Naive thymus-derived CD4-positive, alpha-beta T cell (primary cell): ENCODE measurements at places on chromosomes 16 and 17. TPM values are rescaled to one million over a fixed set of nuclear protein-coding genes. Genes with fewer than 3 reads are reported as not detected.

DNA sequence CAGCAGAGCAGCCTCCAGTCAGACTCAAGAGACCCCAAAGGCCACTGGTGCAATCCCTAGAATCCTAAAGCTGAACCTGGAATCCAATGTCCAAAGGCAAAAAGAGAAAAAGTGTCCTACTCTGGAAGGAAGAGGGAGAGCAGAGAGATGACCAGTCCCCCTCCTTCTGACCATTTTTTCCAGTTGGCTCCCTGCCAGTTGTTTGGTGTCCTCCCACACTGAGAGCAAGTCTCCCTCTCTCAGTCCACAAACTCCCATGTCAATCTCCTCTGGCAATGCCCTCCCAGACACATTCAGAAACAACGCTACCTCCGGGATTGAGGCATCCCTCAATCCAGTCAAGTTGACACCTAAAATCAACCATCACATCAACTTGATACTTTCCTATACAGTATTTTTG lies 4.3 kb upstream of the CLEC19A start:
- no peak overlapping the region for H3K27ac ChIP-seq
- H3K4me1 ChIP-seq, result no peaks in the 10 kb centered on the region
- DNase-seq, result no peak
- no peak overlapping the region for H3K4me3 ChIP-seq

- H3K4me3 ChIP-seq, result no peak overlapping the region
- H3K27me3 ChIP-seq, result no peaks in the 10 kb centered on the region
- H3K27ac ChIP-seq, result no peak overlapping the region
- H3K36me3 ChIP-seq, result no peaks in the 10 kb centered on the region
Measured at GRCh38 chr17:32732900-32733299, 144.0 kb downstream of the MYO1D start.

DNA sequence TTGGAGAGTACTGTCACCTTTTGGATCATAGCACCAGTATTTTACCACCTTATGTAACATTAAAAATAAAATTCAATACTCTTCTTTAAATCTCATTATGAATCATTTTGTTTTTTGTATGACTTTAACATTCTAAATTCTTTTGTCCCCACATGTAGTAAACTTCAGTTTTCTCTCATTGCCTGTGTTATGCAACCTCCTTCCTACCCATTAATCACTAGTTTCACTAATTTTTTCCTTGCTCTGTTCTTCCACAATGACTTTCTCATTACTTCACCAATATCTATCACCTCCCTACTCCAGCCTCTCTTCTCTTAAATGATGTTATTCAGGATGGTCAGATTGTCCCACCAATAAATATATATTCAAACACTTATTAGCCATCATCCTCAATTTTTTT lies 68.7 kb downstream of the TTC19 start:
- H3K27me3 ChIP-seq, result no peaks in the 10 kb centered on the region
- peaks cover 45% of the 10 kb centered on the region for H3K36me3 ChIP-seq
- no peaks in the 10 kb centered on the region for H3K4me1 ChIP-seq
- no peak for DNase-seq
- H3K27ac ChIP-seq, result no peak overlapping the region

DNA sequence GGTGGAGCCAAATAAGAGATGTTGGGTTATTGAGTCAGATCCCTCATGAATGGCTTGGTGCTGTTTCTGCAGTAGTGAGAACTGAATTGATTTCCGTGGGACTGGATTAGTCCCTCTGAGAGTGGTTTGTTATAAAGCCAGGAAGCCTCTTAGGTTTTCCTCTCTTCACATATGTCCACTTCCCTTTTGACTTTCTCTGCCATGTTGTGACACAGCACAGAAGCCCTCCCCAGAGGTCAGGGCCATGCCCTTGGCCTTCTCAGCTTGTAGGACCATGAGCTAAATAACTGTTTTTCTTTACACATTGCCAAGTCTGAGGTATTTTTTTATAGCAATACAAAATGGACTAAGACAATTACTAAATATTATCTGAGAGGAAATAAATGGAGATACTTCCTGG lies 10.3 kb upstream of the HAPSTR1 start:
- no peaks in the 10 kb centered on the region for H3K36me3 ChIP-seq
- no peak overlapping the region for H3K4me3 ChIP-seq
- H3K27me3 ChIP-seq, result no peaks in the 10 kb centered on the region
- H3K4me1 ChIP-seq, result no peaks in the 10 kb centered on the region

- H3K4me3 ChIP-seq, result no peak overlapping the region
- H3K4me1 ChIP-seq, result no peaks in the 10 kb centered on the region
- no peaks in the 10 kb centered on the region for H3K27me3 ChIP-seq
- peak; percentile 27 for DNase-seq
- H3K36me3 ChIP-seq, result no peaks in the 10 kb centered on the region
- no peak overlapping the region for H3K27ac ChIP-seq
Measured at GRCh38 chr17:32971171-32971570, 20.5 kb upstream of the SPACA3 start.

DNA sequence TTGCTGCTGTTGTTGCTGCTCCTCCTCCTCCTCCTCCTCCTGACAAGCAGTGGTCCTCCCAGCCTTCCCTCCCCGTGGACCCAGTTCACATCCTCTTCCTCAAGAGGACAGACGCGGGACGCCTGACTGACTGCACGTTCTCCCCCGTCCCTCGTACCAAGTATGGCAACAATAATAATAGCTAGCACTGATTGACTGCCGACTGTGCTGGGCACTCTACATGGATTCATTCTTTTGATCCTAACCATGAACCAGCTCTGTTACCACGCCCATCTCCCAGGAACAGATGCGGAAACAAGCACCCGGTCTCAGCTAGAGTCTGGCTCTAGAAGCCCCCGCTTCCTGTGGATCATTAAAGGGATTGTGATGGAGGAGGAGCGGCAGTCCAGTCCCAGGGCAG lies 78.0 kb downstream of the GNAO1 start:
- no peaks in the 10 kb centered on the region for H3K36me3 ChIP-seq
- no peak overlapping the region for H3K4me3 ChIP-seq
- DNase-seq, result no peak
- H3K4me1 ChIP-seq, result no peaks in the 10 kb centered on the region
- H3K27me3 ChIP-seq, result no peaks in the 10 kb centered on the region
- no peak overlapping the region for H3K27ac ChIP-seq

GRCh38 chr17:44345454-44346026 lies 438 bp downstream of the GRN start:
- H3K4me3 ChIP-seq, result peak overlapping the region; percentile 88
- no peaks in the 10 kb centered on the region for H3K36me3 ChIP-seq
- peak overlapping the region; percentile 71 for H3K27ac ChIP-seq
- no peaks in the 10 kb centered on the region for H3K27me3 ChIP-seq
- H3K4me1 ChIP-seq, result peaks cover 6% of the 10 kb centered on the region

- no peak overlapping the region for H3K27ac ChIP-seq
- H3K36me3 ChIP-seq, result no peaks in the 10 kb centered on the region
- H3K4me3 ChIP-seq, result no peak overlapping the region
- H3K4me1 ChIP-seq, result no peaks in the 10 kb centered on the region
- DNase-seq, result no peak
Measured at GRCh38 chr17:41710472-41711090, 1.6 kb upstream of the GAST start.

- no peaks in the 10 kb centered on the region for H3K4me1 ChIP-seq
- DNase-seq, result no peak
- H3K27ac ChIP-seq, result no peak overlapping the region
- no peaks in the 10 kb centered on the region for H3K36me3 ChIP-seq
- H3K4me3 ChIP-seq, result no peak overlapping the region
Measured at GRCh38 chr16:51573191-51573590, 422.1 kb upstream of the SALL1 start.

- no peak overlapping the region for H3K4me3 ChIP-seq
- no peak overlapping the region for H3K27ac ChIP-seq
- H3K4me1 ChIP-seq, result no peaks in the 10 kb centered on the region
- H3K27me3 ChIP-seq, result no peaks in the 10 kb centered on the region
Measured at GRCh38 chr16:81597079-81597658, 152.6 kb downstream of the CMIP start.

DNA sequence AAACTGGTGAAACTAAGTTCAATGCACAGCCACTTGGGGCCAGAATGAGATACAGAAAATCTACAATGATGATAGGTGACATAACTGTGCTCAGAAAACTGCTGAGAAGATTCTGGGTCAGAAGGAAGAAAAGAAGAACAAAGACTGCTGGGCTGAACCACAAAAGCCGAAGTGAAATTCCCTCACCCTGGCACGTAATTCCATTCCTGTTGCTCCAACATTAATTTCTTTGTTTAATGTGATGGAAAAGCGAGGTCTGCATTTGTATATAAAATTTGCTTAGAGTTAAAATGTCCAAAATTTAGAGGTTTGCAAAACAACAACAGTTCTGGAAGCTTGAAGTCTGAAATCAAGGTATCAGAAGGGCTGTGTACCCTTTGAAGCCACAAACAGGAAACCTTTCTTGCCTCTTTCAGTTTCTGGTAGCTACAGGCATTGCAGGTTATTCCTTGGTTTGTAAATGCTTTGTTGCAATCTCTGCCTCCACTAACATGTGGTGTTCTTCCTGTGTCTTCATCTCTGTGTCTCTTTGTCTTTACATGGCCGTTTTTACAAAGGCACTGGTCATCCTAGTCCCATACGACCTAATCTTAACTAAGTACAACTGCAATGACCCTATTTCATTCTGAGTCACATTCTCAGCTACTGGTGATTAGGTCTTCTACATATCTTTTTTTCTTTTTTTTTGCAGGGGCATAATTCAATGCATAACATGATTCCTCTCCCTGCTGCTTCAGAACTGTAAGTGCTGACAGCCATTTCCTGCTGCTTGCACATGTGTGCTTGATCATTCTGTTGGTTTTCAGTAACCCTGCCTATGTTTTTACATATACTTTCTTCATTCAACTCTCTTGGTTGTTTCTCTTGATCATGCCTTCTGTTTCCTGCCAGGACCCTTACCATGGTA lies 603.0 kb upstream of the CDH8 start:
- H3K4me3 ChIP-seq, result no peak overlapping the region
- H3K4me1 ChIP-seq, result no peaks in the 10 kb centered on the region
- DNase-seq, result no peak

- no peak for DNase-seq
- no peak overlapping the region for H3K27ac ChIP-seq
- no peak overlapping the region for H3K4me3 ChIP-seq
- no peaks in the 10 kb centered on the region for H3K4me1 ChIP-seq
Measured at GRCh38 chr16:2897110-2897509, 14.1 kb downstream of the FLYWCH2 start.

GRCh38 chr17:78422872-78423588 lies 44.6 kb downstream of the PGS1 start:
- H3K27ac ChIP-seq, result no peak overlapping the region
- H3K36me3 ChIP-seq, result no peaks in the 10 kb centered on the region
- no peaks in the 10 kb centered on the region for H3K4me1 ChIP-seq
- no peak for DNase-seq

GRCh38 chr17:5929721-5930120 lies 140.5 kb upstream of the WSCD1 start:
- no peak overlapping the region for H3K4me3 ChIP-seq
- no peaks in the 10 kb centered on the region for H3K27me3 ChIP-seq
- no peak for DNase-seq
- no peaks in the 10 kb centered on the region for H3K4me1 ChIP-seq

DNA sequence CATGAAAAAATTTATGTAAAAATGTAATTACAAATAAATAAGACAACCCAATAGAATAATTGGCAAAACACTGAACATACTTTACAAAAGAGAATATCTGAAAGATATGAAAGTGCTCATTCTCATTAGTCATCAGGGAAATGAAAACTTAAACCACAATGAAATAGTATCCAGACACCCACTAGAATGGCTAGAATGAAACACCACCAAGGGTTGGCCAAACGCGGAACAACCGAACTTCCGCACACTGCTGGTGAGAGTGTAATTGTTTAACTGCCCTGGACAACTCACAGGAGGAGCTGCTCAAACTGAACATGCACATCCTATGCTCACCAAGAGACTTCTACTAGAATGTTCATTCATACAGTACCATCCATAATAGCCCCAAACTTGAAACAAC lies 5.8 kb upstream of the ZDHHC7 start:
- no peak for DNase-seq
- no peak overlapping the region for H3K4me3 ChIP-seq
- no peaks in the 10 kb centered on the region for H3K27me3 ChIP-seq
- H3K4me1 ChIP-seq, result peaks cover 5% of the 10 kb centered on the region

DNA sequence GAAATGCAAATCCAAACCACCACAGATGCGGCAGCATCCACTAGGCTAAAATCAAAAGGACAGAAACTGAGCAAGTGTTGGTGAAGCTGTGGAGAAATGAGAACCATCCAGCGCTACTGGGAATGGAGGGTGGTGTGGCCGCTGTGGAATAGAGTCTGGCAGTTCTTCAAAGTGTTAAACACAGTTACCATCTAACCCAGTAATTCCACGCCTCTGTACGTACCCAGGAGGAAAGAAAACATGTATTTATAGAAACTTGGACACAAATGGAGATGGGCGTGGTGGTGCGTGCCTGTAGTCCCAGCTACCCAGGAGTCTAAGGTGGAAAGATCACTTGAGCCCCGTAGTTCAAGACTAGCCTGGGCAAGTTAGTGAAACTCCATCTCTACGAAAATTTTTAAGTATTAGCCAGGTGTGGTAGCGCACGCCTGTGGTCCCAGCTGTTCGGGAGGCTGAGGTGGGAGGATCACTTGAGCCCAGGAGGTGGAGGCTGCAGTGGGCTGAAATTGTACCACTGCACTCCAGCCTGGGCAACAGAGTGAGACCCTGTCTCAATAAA lies 11.6 kb downstream of the SLC25A10 start:
- H3K27me3 ChIP-seq, result no peaks in the 10 kb centered on the region
- H3K27ac ChIP-seq, result no peak overlapping the region
- no peak overlapping the region for H3K4me3 ChIP-seq
- no peak for DNase-seq
- no peaks in the 10 kb centered on the region for H3K4me1 ChIP-seq

GRCh38 chr17:34826332-34826731 lies 134.9 kb downstream of the CCT6B start:
- no peak overlapping the region for H3K4me3 ChIP-seq
- no peak for DNase-seq
- no peaks in the 10 kb centered on the region for H3K36me3 ChIP-seq
- H3K27me3 ChIP-seq, result no peaks in the 10 kb centered on the region

GRCh38 chr16:86565181-86565631 lies 1.4 kb upstream of the FOXC2 start:
- no peaks in the 10 kb centered on the region for H3K36me3 ChIP-seq
- H3K4me1 ChIP-seq, result peaks cover 8% of the 10 kb centered on the region
- H3K4me3 ChIP-seq, result no peak overlapping the region
- H3K27me3 ChIP-seq, result peaks cover 26% of the 10 kb centered on the region
- no peak for DNase-seq

Gene CMTM4
- 1.7 TPM for total RNA-seq

Gene CLDN6
- not detected for total RNA-seq

Gene LRRC75A
- 3.3 TPM for total RNA-seq

Gene MYCBPAP
- total RNA-seq, result 8.6 TPM

Gene OR3A2
- 0.53 and 0.89 TPM in 2 replicates for total RNA-seq

Gene KRTAP4-4
- not detected in 2 replicates for total RNA-seq

Gene NGFR
- 0.16 TPM for total RNA-seq

Gene TAF1C
- 85.4 TPM for total RNA-seq

Gene CHD3
- 247 TPM for total RNA-seq

Gene CTRB1
- total RNA-seq, result not detected

Gene IRX5
- total RNA-seq, result not detected

Gene MYLK3
- total RNA-seq, result not detected

Gene IL32
- 587 TPM for total RNA-seq

Gene KCNG4
- not detected for total RNA-seq

Gene IRF8
- 19.9 and 20.6 TPM in 2 replicates for total RNA-seq

Gene HP
- not detected in 2 replicates for total RNA-seq

Gene HSF4
- 15.5 TPM for total RNA-seq

Gene CEP112
- total RNA-seq, result 0.46 TPM

Gene TP53TG3C
- total RNA-seq, result not detected in 2 replicates

Gene YBX2
- total RNA-seq, result 0.64 TPM
